ENCODE measurements at places on chromosomes 2 and 18. TPM values are rescaled to one million over a fixed set of nuclear protein-coding genes. Genes with fewer than 3 reads are reported as not detected.

DNA sequence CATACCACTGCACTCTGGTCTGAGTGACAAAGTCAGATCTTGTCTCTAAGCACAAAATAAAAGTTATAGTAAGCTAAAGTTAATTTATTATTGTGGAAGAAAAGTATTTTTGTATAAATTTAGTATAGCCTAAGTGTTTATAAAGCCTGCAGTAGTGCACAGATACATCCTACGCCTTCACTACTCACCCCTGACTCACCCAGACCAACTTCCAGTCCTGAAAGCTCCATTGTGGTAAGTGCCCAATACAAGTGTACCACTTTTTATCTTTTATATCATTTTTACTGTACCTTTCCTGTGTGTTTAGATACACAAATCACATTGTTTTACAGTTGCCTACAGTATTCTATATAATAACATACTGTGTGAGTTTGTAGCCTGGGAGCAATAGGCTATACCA, 57.5 kb downstream of the UBE2E3 start:
- no peak for DNase-seq

DNA sequence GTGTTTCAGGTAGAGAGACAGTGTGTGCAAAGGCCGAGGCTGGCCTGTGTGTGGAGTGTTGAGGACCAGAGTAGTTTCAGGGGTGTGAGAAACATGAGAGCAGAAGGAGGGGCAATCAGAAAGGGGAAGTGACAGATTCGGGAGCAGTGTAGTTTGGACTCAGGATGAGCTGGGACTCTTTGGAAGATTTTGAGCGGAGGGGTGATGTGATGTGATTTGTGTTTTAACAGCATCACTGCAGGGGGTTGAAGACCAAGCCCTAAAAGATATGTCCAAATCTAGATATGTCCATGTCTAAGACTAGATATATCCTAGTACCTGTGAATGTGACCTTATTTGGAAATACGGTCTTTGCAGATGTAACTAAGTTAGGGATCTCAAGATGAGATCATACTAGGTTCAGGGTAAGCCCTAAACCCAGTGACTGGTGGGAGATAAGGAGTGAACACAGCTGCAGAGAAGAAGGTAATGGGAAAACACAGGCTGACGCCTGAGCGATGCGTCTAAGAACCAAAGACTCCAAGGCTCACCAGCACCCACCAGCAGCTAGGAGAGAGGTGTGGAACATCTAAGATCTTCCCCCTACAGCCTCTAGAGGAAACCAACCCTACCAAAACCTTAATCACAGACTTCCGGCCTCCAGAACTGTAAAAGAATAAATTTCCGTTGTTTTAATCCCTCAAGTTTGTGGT, 38.5 kb upstream of the MYO3B start:
- no peak for DNase-seq

DNA sequence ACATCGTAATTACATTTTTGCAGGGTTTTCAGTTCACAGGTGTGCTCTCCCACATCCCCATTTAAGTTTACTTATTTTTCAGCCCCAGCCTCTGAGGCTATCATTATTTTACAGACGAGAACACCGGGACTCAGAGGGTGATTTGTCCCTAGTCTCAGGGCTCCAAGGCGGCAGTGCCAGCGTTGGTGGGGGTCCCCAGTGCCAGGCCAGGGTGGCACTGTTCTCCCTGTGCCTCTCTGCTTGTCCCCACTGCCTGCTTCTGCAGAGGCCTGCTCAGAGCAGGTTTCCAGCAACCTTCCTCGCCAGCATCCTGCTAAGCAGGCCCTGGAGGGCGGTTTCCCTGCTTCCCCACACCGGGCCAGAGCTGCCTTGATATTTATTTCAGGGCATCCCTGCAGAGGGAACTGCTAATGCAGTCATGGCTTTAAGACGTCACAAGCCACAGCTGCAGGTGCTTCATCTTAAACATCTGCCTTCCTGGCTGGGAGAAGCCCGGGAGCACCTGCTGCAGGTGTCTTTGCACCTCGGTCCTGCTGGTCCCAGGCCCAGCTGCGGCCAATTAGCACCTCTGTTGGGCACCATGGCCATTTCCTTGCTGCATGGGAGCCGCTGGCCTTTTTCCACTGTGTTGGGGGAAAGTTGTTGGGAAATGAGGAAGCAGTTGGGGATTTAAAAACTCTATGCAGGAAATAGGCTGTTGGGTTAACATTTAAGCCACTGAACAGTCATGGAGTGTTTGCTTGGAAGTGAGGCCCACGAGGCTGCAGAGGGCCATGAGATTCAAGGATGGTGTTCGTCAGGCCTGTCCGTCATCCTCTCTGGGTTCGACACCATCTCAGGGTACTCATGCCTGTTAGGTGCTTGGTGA, 22.8 kb downstream of the HPCAL1 start:
- no peak for DNase-seq

DNA sequence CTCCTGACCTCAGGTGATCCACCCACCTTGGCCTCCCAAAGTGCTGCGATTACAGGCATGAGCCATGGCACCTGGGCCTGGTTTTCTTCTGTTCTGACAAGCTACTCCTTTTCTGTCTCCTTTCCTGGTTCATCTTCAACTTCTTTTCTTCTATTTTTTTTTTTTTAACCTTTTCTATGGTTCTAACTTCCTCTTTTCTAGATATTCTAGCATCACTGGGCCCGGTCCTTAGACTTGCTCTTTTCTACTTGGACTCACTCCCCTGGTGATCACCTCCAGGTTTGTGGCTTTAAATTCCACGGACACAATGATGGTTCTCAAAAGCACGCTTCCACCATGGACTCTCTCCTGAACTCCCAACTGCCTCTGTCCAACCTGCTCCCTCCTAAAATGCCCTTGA, 2.0 kb downstream of the EIF2AK2 start:
- no peak for DNase-seq

DNA sequence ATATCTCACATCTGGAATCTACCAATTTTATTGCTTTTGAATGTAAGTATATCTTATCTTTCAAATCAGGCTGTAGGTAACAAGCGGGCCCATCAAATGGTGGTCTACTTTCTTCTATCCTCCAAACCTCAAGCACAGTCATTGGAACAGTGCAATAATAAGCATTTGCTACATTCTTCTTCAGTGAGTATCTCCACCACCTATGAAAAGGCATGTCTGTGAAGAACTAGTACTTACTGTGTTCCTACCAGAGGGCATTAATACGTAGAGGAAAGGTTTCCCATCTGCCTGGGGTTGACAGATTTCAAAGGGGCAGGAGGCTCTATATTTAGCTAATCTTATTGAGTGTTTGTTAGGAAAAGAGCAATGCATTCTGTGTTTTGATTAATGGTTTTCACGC, 411.1 kb downstream of the NCKAP5 start:
- DNase-seq = no peak

The STON1 gene
- 9.4 TPM for total RNA-seq

The UPP2 gene
- 1.7 TPM for total RNA-seq

The LAPTM4A gene
- 93.6 TPM for total RNA-seq

- no peak for DNase-seq
Measured at GRCh38 chr2:8536686-8537561, 144.9 kb upstream of the ID2 start.

Measured in occipital lobe (tissue), 3 donors.